ENCODE measurements at places on chromosomes 3 and 15.

DNA sequence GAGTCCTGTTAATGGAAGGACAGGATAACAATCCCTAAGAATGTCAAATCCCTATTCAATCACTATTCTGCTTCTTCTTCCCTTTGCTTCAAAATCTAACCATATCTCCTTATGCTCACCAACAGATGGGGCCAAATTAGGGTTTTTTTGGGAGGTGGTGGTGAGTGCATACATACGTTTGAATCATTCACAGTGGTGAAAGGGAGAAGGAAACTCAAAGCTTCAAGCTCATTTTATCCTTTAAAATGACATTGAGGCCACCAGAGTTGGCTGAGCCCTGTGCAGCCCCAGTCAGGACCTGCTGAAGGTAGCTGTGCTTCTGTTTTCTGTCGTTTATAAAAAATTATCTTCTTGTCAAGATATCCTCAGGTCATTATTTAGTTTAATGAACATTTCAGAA, 607.5 kb upstream of the AGTR1 start:
- no peak for DNase-seq

DNA sequence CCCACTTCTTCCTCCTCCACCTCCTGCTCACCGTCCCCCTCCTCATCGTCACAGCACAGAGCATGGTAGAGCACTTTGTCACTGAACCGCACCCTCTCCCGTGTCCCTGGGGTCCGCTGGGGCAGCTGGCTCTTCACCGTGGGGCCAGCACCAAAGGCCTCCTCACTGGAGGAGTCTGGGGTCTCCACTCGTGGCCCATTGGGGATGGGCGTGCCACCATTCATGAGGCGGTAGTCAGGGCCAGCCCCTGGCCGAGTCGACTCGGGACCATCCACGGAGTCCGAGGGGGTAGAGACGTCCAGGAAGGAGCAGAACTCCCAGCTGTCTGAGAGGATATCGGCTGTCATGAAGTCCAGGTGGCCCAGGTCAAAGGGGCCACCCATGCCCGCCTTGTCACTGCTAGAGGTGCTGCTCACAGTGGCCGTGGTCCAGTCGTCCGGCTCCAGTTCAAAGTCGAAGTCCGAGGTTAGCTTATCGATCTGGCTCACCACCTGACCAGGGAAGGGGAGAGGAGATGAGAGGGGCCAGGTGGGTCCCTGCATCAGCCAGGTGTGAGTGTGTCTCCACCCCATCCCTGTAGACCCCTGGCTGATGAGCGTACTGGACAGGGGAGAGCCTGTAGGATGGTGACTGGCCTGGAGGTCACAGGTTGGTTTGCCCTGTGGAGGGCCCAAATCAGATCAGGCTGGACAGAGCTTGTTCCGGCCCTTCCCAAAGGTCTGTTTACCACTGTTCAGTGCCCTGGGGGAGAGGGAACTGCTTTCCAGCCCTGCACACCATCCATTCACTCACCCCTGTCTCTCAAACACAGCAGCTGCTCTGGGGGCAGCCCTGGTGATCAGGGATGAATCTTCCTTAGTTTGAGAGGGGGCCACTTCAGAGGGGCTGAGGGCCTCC, 12.8 kb downstream of the INSYN1 start:
- DNase-seq: no peak

DNA sequence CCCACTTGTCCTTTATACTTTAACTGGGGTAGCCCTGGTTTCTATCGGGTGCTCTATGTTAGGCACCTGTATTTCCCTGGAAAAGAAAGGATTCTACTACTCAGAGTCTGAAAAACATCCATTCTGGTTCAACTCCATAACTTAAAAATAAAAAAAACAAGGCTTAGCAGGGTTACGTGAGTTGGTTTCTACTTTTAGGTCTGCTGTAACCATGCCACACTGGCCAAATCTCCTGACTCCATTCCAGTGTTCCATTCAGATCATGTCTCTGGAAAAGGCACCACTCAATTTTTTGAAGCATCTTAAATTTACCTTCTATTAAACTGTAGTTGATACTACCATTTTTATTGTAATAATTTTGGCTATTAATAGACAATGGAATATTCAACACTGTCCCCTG, 62.1 kb downstream of the CAPN3 start:
- no peak for DNase-seq

GRCh38 chr15:71440489-71441110, 325.3 kb downstream of the THSD4 start:
- DNase-seq: peak; percentile 84

- peak; percentile 84 for DNase-seq
These were observed 154.6 kb downstream of the POLR2M start for GRCh38 chr15:57861034-57861638.

DNA sequence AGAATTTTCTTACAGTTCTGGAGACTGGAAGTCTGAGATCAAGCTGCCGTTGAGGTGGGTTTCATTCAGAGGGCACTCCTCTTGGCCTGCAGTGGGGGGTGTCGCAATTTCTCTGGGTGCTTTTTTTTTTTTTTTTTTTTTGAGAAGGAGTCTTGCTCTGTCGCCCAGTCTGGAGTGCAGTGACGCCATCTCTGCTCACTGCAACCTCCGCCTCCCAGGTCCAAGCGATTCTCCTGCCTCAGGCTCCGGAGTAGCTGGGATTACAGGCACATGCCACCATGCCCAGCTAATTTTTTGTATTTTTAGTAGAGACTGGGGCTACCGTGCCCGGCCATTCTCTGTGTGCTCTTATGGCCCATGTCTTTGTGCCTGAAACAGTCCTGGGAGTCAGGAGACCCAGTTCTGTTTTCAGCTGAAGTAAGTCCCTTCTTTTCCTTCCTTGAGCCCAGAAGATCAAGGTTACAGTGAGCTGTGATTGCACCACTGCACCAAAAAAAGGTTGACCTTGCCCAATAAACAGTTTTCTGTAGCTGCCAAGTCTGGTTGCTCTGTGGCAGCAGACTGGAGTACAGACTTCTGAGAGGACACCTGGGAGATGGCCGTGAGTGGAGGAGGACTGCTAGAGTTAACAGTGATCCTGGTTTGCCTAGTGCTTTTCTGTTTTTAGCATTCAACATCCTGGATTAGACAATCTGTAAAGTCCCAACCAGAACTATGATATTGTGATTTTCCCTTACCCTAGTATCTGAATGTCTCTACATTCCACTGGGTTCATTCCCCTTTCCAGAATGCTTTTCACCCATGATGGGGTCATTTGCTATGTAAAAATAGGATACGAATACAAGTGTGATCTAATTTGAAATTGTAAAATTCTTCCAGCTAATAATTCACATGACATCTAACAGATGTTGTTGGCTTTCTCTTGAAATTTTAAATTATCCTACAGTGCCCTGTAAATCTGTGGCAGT, 76.6 kb upstream of the RNF7 start:
- DNase-seq: no peak

GRCh38 chr3:130934442-130935089, 40.7 kb downstream of the ATP2C1 start:
- DNase-seq: no peak

GRCh38 chr3:185984203-185984602, 46.4 kb upstream of the TRA2B start:
- no peak for DNase-seq

- no peak for DNase-seq
These were observed 2.1 kb downstream of the CYP1A2 start for GRCh38 chr15:74750751-74751150.

DNA sequence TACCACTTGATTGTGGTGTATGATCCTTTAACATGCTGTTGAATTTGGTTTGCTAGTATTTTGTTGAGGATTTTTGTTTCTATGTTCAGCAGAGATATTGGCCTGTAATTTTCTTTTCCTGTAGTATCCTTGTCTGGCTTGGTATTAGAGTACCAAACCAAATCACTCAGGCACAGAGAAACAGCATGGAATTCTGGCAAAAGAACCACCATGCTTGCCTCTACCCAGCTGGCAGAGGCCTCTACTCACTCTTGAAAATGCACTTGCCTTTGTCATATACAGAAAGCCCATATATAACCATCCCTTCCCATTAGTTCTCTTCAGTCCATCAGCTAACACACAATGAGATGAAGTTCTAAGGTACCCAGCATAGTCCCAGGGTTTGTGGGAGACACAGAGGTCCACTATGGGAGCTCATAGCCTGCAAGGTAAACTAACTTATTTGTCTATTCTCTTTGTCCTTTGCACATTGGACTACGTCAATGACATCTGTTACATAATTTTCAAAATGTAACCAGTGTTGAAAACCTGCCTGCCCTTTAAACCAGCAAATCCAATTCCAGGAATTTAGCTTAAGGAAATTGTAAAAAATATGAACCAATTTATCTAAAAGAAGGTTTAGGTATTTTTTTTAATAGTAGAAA, 82.1 kb upstream of the POMGNT2 start:
- no peak for DNase-seq

- no peak for DNase-seq
These were observed 168.1 kb upstream of the MYRIP start for GRCh38 chr3:39641274-39641673.

DNA sequence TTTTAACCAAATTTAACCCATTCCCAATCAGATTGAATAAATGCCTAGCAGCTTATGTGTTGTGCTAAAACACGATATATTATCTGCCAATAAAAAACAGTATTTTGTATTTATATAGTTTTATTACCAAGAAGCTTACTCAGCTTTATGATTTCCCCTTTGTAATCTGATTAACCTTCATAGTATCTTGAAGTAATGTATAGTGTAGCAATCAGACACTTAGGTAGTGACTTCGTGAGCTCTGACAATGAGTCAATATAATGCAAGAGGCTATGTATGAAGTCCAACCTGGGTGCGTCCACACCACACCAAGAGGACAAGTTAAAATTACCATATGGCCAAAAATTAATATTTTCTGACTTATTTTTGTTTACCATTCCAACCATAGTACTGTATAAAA, 2.1 kb upstream of the CNBP start:
- no peak for DNase-seq

DNA sequence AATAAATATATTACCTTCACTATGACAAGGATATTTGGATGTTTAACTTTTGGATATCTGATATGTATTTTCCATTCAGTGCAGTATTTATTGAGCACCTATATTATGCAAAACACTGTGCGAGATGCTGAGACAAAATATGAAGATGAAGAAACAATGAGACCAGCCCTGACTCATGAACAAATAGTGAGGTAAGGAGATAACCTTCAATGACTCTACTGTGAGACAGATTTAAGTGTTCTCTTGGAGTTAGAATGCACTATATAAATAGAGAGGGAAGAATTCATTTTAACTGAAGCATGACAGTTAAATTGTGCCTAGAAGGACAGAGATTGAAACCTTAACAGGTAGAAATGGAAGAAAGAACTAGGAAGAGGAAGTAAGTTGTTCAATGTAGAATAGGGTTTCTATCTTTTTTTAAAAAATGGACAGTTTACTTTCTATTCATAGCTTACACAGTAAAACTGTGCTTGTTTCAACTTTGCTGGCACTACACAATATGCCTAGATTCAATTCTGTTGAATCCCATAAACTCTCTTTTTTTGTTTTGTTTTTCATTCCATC, 124.2 kb downstream of the ZBTB20 start:
- DNase-seq: no peak

DNA sequence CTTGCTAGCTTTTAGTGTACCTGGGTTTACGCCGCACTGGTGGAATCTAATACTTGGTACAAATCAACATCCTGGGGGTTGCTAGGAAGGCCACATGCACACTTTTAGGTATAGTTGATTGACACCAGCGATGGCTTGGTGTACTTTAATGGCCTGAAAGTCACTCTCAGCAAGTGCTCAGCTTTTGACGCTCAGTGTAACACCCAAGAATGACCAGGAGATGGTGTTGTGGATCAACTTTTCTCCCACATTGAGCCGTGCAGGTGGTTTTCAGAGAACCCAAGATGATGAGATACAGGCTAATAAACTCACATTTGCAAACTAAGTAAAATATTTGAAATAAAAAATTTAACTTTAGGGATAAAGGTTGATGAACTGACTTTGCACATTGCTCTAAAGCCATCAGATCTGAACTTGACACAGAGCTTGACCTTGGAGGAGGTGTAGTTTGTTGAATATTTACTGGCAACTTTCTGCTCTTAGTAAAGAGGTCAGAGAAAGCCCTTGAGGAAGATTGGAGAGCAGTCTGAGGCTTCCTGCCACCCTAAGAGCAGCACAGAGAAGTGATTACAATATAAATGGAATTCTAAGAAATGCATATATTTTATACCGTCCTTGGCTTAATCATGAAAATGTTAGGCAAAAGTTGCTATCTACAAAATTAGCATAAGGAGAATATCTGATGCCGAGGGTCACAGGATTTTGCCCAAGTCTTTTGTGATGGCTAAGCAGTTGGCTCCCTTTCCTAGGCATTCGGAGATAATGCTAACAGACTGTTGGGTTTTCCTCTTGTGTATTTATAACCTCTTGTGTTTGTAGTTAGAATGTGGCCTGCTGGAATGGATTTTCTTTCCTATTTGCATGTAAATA, 143.4 kb upstream of the RASGRP1 start:
- DNase-seq: peak; percentile 87

DNA sequence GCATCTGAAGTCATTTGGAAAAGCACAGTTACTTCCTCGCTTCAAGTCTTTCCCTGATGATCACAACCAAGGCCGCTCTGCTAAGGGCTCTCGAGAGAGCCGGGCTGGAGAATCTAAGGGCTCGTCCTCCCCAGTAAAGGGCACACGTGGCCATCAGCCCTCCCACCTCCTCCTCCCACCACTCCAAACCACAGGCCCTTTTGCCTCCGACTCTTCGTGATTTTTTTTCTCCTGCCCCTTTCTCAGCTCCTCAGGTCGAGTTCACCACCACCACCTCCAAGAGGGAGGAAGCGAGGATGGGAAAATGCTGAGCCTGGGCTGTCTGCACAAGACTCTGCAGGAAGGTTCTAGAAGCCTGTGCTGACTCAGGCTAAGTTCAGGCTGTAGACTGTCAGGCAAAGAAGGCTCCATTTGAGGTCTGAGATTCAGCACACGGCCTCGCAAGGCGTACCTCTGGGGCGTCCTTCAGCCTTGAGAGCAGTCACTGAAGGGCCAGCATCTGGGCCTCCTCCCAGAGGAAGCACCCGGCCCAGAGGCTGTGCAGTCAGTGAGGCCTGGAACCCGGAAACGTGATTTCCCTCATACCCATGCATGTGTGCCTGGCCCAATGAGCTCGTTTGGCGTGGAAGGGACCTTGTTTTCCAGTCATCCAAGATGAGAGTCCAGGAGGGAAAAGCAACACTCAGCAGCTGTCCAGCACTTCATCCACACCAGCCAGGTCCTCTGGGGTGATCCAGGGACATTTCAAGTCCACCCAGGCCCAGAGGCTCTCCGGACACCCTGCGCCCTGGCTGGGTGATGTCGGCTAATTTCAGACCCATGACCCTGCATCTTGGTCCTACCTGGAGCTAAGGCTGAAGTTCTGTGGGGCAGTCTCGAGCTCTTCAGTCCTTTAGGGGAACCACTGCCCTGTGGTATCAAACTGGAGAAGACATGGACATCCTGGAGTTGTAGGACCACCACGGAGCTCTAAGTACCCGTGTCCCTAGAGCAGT, 196.8 kb downstream of the XXYLT1 start:
- no peak for DNase-seq

GRCh38 chr3:65564483-65564882, 474.2 kb downstream of the MAGI1 start:
- no peak for DNase-seq
